CD4-positive, alpha-beta T cell treated with Interleukin-12 subunit alpha and Interleukin-12 subunit beta, for 1 hour (primary cell): ENCODE measurements at places on chromosomes 6 and 20.

DNA sequence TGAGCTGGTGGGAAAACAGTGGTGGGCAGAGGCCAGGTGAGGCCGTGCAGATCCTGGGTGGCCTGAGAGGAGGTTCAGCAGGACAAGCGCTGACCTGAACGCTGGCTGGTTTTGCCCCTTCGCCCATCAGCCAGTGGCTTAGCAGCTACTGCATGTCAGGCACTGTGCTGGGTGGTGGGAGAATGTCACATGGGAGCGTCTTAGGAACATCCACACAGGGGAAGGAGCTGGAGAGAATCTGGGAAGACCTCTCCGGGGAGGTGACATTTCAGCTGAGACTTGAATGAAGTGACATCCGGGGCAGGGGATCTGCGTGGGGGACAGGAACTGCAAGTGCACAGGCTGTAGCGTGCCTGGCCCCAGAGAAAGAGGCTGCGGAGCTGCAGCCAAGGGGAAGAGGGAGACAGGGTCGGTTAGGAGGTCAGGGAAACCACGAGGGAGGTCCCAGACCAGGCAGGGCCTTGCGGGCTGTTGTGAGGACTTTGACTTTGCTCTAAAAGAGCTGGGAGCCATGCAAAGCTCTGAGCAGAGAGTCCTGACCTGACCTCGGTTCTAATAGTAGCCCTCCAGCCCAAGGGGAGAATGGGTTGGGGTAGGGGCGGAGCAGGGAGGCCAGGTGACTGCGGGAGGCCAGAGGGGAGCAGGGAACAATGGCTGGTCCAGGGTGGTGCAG is 156.8 kb upstream of the PTPN1 start:
- no peak for DNase-seq

- DNase-seq: no peak
These were observed 196.8 kb downstream of the FARS2 start for GRCh38 chr6:5457983-5458683.

DNA sequence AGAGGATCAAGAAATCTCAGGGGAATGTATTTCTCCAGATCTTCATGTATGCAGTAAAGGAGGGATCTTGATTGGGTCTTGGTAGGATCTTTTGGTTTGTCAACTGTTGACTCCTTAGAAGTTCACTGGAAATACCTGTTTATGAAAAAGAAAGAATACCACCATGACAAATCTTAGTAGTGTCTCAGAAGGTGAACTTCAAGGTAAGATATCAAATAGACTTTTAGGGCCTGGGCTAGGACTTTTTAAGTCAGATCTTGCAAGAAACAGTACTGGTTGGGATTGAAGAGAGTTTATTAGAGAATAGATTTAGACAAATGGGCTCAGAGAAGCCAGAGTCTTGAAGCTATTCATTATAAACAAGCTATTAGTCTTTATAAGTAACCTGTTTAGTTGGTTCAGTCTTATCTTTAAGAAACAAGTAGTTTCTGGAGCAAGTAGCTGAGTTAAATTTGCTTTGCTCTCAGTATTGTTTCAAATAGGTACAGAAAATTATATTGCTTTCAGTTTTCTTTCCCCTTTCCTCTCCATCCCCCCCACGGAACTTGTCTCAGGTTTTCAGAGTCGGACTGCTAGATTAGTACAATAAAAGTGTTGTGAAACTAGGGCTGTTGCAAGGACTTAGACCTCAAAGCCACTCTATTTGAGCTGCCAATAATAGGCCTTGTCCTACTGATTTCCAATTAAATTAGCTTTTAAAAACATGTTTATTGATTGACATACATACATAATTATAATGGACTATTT is 529.1 kb upstream of the CITED2 start:
- peak; percentile 7 for DNase-seq

DNA sequence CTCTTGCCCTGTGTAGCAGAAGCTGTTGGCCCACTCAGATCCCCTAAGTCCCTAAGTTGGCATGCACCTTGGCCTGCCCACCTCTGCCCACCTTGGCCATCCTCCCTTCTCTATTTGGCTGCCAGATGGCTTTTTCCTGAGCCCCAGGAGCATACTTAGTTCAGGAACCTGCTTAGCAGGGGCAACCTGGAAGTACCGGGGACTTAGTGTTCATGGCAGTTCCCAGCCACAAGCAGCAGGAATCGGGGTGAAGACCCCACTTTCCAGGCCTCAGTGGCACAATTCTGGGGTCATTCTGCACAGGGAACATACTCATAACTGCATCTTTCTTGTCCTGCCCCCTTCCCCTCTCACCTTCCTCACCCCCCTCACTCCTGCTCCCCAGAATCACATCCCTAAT is 158.0 kb upstream of the PMEPA1 start:
- no peak for DNase-seq

DNA sequence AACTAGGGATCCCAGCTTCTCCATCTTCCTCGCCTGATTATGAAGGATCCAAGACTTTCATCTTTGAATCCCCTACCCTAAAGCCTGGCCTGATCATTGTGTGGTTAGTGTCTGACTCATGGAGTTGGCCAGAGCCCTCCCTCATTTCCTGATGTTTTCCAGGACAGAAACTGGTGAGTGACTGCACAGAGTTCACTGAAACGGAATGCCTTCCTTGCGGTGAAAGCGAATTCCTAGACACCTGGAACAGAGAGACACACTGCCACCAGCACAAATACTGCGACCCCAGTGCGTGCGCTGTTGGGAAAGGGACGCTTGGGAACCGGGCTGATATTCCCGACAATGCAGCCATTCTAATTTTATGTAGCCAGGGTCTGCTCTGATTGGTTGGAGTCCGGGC is 4.0 kb downstream of the CD40 start:
- no peak for DNase-seq
